Dermis lymphatic vessel endothelial cell (primary cell): ENCODE measurements at places on chromosomes 1 and 21. TPM values are rescaled to one million over a fixed set of nuclear protein-coding genes. Genes with fewer than 3 reads are reported as not detected.

Gene TIE1
- 962 and 1,146 TPM in 2 replicates for total RNA-seq

Gene OLIG2
- not detected in 2 replicates for total RNA-seq

Gene CHI3L1
- total RNA-seq: not detected in 2 replicates

Gene VTCN1
- total RNA-seq: not detected in 2 replicates

Gene S100A16
- 456 and 493 TPM in 2 replicates for total RNA-seq

Gene C1orf226
- under 0.01 TPM in 2 replicates for total RNA-seq

Gene ADGRB2
- total RNA-seq: 0.09 and 0.11 TPM in 2 replicates

Gene SYPL2
- under 0.01 TPM in 1 of 2 replicates, not detected in the other for total RNA-seq

Gene TMPRSS2
- not detected in 2 replicates for total RNA-seq

Gene TRIM63
- under 0.01 TPM in 1 of 2 replicates, not detected in the other for total RNA-seq

Gene VWA5B1
- total RNA-seq: not detected in 2 replicates

Gene FMO2
- total RNA-seq: not detected in 2 replicates

Gene RSPH1
- total RNA-seq: not detected in 2 replicates

Gene GNB1
- 79.4 and 88.2 TPM in 2 replicates for total RNA-seq

Gene PRRC2C
- 37.3 and 43.3 TPM in 2 replicates for total RNA-seq

Gene NUAK2
- 1.5 and 3.4 TPM in 2 replicates for total RNA-seq

Gene OR2L2
- not detected in 2 replicates for total RNA-seq

Gene APCS
- total RNA-seq: not detected in 2 replicates

Gene KCNJ6
- not detected in 2 replicates for total RNA-seq

Gene AIRE
- total RNA-seq: not detected in 2 replicates

Gene HSD3B1
- not detected in 2 replicates for total RNA-seq

Gene TSPAN1
- total RNA-seq: 0.09 and 0.33 TPM in 2 replicates

Gene SRSF10
- 65.5 and 80.4 TPM in 2 replicates for total RNA-seq

Gene GIPC2
- 39.4 and 41.4 TPM in 2 replicates for total RNA-seq

Gene IL10
- total RNA-seq: not detected in 2 replicates

Gene FNDC5
- under 0.01 and 0.17 TPM in 2 replicates for total RNA-seq

Gene BTBD8
- 2.0 and 4.0 TPM in 2 replicates for total RNA-seq

Gene CDA
- total RNA-seq: 0.43 and 0.95 TPM in 2 replicates

Gene CACNA1S
- not detected in 2 replicates for total RNA-seq

Gene WNT3A
- total RNA-seq: not detected in 2 replicates

Gene CHIT1
- total RNA-seq: not detected in 2 replicates

Gene KPRP
- not detected in 2 replicates for total RNA-seq

Gene FAM72C
- total RNA-seq: 0.33 and 0.34 TPM in 2 replicates

Gene LHX4
- total RNA-seq: not detected in 2 replicates

Gene SYNJ1
- 12.4 and 15.3 TPM in 2 replicates for total RNA-seq

Gene NBPF1
- total RNA-seq: 28.2 and 33.3 TPM in 2 replicates

Gene F5
- under 0.01 TPM in 1 of 2 replicates, not detected in the other for total RNA-seq

Gene LCE1C
- not detected in 2 replicates for total RNA-seq

Gene C1orf21
- total RNA-seq: 19.2 and 25.3 TPM in 2 replicates

Gene MRPS15
- 64.4 and 65.7 TPM in 2 replicates for total RNA-seq

Gene LIPI
- total RNA-seq: not detected in 2 replicates

Gene C1orf167
- total RNA-seq: 0.17 and 0.33 TPM in 2 replicates

Gene SPRR2A
- not detected in 2 replicates for total RNA-seq

Gene GJA9
- total RNA-seq: not detected in 2 replicates

Gene PGLYRP4
- not detected in 2 replicates for total RNA-seq

Gene CEP350
- total RNA-seq: 54.6 and 55.5 TPM in 2 replicates

Gene BCAN
- not detected in 2 replicates for total RNA-seq

Gene OR6K3
- total RNA-seq: not detected in 2 replicates

Gene UBE2U
- total RNA-seq: 0.11 TPM in 1 of 2 replicates, not detected in the other

Gene AJAP1
- total RNA-seq: not detected in 2 replicates

Gene CFHR3
- not detected in 2 replicates for total RNA-seq

Gene SLC35A3
- total RNA-seq: 19.7 and 20.6 TPM in 2 replicates

Gene RNU1-4
- under 0.01 and 8,230 TPM in 2 replicates for total RNA-seq

Gene TRIM46
- total RNA-seq: 1.1 and 1.3 TPM in 2 replicates

Gene ACTA1
- not detected in 2 replicates for total RNA-seq
